ENCODE measurements at places on chromosomes 2 and 18.

DNA sequence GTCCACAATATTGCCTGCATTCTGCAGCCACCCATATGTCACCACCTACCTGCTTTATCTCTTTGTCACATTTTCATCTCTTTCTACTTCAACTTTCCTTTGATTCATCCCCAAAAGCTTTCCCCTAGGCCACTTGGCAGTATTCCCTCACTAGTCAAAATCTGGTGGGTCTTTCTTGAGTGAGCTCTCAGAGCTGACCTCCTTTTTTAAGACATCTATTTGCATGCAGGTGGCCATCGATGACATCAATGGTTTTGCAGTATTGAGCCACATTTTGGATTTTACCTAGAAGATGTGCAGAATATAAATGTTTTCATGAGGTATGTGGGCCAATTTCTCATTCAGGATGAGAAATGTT, 133.4 kb upstream of the REG3A start:
- no peak for DNase-seq

- peak; percentile 32 for DNase-seq
Measured at GRCh38 chr2:207311316-207312005, 145.7 kb upstream of the KLF7 start.

DNA sequence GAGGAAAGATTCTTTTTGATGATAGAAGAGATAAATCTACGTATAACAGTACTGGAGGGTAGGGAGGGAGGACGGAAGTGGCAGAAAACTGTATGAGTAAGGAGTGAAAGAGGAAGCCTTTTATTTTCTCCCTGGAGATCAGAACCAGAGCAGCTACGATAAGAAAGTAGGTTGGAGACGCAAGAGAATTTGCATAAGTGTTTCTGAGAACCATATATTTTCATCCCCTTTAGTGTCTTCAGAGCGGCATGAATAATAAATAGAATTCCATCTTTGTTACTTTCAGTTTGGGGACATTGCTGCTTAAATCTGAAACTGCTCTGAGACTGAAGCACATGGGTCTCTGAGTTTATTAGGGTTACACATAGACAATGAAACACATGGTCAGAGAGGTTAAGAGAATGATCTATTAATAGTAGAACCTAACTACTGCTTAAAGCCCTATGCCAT, 230.2 kb upstream of the TNP1 start:
- DNase-seq = no peak

DNA sequence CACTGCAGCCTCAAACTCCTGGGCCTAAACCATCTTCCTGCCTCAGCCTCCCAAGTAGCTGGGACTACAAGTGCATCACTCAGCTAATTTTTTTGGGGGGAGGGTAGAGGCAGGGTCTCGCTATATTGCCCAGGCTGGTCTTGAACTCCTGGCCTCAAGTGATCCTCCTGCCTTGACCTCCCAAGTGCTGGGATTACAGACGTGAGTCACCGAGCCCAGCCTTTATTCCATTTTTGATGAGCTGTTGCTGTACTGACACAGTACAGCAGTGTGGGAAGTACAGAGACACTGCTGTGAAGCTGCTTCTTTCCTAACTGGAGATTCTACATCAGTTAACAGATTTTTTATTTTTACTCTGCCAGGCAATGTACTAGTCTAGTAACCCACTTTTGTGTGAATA, 18.8 kb downstream of the PTRHD1 start:
- DNase-seq = no peak

DNA sequence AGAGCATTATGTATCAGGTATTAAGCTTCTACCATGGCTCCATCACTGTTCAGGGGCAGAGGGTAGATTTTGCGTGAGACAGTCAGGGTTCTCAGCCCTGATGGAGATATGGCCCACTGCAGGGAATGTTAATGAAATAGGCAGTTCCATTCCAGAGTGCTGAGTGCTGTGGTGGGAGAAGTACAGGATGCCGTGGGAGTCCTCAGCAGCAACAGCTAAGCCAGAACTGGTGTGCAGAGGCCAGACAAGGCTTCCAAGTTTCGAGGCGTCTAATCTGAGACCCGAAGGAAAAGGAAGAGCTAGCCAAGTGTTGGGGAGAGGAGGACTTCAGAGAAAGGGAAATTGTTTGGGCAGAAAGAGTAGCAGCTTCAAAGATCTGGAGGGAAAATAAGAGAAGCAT, 30.2 kb upstream of the MAPRE2 start:
- DNase-seq = no peak

- DNase-seq = no peak
Measured at GRCh38 chr2:1041012-1041805, 90.6 kb downstream of the SNTG2 start.

DNA sequence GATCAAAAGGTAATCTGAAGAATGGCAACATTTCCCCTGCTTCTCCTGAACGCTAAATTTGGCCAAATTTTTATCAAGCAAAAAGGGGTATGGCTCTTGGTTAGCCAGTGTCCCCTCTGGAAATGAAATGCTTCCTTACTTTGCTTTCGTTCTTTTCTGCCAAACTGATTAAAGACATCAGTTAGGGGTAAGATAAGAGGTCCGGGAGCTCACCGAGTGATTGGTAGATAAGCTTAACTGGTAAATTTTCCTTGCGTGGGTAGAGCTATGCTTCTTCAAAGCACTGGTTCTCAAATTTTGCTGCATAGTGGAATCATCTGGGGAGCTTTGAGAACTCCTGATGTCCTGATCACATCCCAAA, 62.7 kb upstream of the MAPRE2 start:
- no peak for DNase-seq

- DNase-seq = no peak
Measured at GRCh38 chr2:11314487-11314886, 29.9 kb downstream of the ROCK2 start.

DNA sequence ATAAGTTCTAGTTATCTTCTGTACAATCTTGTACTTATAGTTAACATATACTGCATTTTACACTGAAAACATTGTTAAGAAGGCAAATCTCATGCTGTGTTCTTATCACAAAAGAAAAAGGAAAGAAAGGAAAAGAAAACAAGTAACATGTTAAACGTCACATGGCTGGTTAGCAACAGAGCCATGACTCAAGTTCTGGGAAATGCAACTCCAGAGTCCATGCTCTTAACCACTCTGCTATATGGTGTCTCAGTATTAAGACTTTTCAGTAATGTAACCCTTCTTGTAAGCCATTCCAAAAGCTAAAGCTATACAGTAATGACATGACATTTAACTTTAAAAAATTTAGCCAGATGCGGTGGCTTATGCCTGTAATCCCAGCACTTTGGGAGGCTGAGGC, 181.4 kb downstream of the BARD1 start:
- no peak for DNase-seq

- no peak for DNase-seq
Measured at GRCh38 chr18:57276829-57277228, 75.5 kb upstream of the ST8SIA3 start.

DNA sequence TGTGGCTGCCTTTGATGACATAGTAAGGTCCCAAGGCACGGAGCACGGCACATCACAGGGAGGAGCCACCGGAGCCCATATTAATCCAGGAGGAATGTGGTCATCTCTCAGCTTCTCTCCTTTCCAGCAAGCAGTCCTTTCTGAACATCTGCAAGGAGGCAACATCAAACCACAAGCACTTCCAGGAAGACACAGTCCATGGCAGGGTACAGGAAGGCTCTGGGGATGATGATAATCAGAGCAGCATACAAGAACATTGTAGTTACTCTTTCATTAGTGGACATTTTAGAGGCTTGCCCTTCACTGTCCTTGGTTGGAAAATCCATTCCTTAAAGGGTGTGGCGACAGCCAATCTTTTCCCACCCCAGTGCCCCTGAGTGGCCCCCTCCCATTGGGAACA, 31.1 kb downstream of the YPEL5 start:
- no peak for DNase-seq

DNA sequence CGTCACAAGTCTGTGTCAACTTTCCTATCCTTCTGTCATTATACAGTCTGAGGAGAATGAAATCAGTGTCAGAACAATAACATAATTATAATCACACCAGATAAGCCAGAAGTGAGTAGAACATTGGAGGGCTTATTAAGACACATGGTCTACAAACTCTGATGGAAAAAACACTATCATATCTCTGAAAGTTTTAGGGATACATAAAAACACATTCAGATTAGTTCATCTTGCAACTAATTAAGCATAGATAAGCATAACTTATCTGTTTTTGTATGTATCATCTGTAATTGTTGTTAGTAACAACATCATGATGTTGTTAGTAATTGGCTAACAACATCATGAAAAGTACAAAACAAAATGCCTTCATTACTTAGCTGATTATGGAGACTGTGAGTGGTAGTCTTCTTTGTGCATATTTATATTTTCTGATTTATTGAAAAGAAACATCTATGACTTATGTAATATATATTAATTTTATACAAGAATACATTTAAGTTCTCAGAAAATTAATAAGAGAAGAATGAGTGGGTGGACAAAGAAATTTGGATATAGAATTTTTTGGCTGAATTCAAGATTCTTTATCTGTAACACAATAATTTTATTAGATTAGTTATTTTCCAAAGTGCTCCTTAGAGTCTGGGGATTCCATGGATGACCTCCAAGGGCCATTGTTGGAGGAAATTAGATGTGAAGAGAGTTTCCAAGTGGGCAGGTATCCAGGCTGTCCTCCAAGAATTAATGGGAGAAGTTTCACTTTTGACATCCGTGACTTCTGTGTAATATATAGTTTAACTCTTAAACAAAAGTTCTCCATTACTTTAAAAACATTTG, 16.9 kb upstream of the CCDC102B start:
- no peak for DNase-seq

- no peak for DNase-seq
Measured at GRCh38 chr2:47095349-47096020, 59.6 kb downstream of the STPG4 start.

GRCh38 chr2:86704459-86704971, 15.6 kb upstream of the RMND5A start:
- DNase-seq = no peak
